ENCODE measurements at places on chromosomes 1 and 21.
A peak's percentile ranks its signal among the peaks of the same experiment; 100 is the strongest.

- DNase-seq, result no peak
Measured at GRCh38 chr1:196660272-196660671, 8.4 kb downstream of the CFH start.

- peak; percentile 80 for DNase-seq
Measured at GRCh38 chr1:16612332-16613172, 812 bp downstream of the NBPF1 start.

DNA sequence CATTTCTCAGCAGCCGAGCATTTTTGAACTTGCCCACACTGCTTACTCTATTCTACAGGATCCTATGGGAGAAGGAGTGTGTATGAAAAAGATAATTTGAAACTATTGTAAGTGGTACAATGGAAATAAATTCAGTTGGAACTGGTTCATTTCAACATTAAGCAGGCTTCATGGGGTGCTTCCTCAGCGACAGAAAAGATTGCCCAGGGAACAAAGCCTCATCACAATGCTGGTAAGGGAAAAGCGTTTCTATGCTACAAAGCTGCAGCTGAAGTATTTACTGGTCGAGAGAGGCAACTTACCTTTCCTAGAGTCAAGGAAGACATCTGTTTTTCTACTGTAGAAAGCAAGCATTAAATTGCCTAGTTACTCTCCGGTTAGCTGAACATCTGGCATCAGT, 568.2 kb upstream of the ZP4 start:
- no peak for DNase-seq

- DNase-seq, result peak; percentile 14
Measured at GRCh38 chr1:179087665-179088064, 5.8 kb downstream of the TOR3A start.

DNA sequence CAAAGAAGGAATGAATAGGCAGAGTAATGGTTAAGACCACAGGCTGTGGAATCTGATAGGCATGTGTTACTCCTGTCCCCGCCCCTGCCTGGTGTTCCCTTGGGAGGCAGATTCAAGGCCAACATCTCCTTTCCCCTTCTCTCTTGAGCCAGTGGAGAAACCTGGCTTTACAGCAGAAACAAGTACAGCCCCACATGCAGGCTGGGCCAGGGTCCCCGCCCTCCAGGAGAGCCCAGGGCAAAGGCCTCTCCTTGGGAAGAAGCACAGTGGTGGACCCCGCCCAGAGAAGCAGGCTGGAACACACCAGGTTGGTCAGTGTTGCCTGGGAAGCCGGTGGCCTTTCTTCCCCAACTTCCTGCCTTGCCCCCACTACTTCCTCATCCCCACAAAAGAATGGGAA, 6.8 kb downstream of the C1orf167 start:
- DNase-seq, result peak; percentile 16

GRCh38 chr1:237045278-237046016, 3.5 kb downstream of the RYR2 start:
- DNase-seq, result no peak

- DNase-seq, result peak; percentile 86
Measured at GRCh38 chr1:172671591-172671990, 12.7 kb downstream of the FASLG start.

GRCh38 chr1:245419461-245419978, 264.7 kb downstream of the KIF26B start:
- DNase-seq, result no peak

DNA sequence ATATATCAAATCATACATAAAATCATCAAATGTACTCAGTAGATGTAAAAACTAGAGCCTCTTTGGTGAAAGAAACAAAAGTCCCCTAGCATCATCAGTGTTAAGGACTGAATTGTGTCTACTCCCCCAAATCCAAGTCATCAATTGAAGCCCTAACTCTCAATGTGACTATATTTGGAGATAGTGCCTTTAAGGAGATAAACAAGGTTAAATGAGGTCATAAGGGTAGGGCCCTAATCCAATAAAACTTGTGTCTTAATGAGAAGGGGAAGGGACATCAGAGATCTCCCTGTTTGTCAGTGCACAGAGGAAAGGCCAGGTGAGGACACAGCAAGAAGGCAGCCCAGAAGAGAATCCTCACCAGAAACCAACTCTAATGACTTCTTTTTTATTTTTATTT, 33.5 kb downstream of the USP24 start:
- no peak for DNase-seq

GRCh38 chr1:209825591-209826434, 2.0 kb upstream of the UTP25 start:
- no peak for DNase-seq

DNA sequence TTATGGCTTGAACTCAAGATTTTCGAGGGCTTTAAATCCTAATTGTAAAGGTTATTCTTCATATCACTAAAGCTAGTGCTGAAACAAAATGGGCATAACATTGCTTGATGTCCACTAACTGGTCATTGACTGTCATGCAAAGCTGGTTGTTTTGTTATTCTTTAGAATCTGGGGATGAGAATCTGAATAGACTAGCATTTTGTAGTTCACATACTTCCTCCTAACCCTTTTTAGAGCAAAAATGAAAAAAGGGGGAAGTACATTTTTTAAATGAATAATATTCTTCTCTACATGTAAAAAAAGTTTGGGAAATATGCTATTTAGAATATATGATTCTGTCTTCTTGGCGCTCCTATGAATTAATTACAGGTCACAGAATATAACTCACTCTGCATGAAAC, 72.2 kb upstream of the HMCN1 start:
- DNase-seq, result no peak

GRCh38 chr1:38085666-38086330, 39.2 kb upstream of the POU3F1 start:
- no peak for DNase-seq

DNA sequence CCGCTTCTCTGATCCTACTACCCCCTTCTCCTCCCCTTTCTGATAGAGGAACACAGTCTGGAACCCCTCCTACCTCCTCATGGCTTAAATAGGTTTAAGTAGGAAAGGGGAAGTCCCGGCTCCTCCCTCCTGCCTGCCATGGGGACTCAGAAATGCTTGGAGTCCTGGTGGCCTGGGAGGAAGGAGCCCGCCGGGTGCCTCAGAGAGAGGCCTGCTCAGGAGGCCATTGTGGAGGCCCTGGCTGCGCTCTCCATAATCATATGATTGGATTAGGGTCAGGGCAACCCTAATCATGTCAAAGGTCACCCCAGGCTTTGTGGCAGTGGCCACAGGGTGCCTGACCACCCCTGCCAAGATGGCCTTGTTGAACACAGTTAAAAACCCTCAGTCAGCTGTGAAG, 29.0 kb downstream of the WNT3A start:
- no peak for DNase-seq

DNA sequence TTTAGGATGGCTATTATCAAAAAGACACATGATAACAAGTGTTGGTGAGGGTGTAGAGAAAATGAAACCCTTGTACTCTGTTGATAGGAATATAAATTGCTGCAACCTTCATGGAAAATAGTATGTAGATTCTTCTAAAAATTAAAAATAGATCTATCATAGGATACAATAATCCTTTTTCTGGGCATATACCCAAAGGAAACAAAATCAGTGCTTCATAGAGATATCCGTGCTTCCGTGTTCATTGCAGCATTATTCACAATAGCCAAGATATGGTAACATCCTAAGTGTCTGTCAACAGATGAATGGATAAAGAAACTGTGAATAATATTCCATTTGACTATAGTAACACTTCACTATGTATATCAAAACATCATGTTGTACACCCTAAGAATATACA, 106.7 kb downstream of the MIS18A start:
- peak; percentile 12 for DNase-seq

DNA sequence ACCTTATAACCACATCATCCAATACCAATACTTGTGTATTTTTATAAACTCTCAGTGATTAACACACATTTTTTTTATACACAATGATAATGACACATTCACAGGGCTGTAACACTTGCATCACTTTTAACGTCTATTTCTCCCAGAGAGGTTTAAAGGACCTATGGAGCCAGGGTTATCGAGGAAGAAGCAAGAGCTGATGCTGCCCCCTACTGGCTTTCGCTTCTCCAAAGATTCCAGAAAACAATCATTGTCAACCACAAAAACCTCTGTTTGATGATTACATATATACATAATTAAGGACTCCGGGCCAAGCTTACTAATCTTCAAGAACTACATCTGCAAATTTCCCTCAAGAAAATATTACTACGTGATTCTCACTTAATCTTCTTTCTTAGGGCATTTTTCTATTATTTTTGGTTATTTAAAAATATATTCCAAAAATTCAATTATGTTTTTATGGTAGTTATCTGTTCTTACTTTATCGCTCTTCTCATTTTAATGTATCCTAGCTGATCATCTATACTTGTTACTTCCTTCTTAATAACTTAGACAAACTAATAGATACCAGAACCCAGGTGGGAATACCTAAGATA, 214.5 kb downstream of the VAV3 start:
- peak; percentile 79 for DNase-seq

DNA sequence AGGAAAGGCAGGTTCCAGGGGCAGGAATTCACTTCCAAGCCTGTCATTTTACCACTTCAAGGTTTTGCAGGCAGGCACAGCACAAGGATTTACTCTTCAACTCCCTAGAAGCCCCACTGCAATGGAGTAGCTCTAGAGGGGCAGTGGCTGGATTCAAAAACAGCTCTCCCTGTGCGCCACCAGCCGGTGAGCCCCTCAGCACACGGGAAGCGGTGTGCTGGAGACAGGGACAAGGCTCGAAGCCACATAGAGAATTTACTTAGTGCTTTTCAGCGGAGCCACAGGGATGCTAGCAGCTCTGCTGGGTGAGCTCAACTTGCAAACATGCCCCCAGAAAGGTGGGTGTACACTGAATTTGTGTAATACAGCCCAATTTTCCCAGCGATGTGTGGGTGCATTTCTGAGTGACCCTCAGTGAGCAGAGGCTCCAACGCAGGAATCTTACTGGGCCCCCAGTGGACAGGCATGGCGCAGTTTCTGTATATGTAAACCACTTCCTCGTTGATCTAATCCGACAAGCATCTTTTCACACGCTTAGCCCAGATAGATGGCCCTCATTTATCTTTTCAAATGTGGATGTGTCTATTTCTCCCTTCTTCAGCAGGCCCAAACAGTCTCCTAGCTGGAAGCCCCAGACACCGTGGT, 10.9 kb downstream of the VWA5B1 start:
- no peak for DNase-seq

- DNase-seq, result no peak
Measured at GRCh38 chr21:17393413-17393812, 119.4 kb upstream of the CXADR start.

- no peak for DNase-seq
Measured at GRCh38 chr1:228190182-228190581, 17.7 kb upstream of the OBSCN start.

DNA sequence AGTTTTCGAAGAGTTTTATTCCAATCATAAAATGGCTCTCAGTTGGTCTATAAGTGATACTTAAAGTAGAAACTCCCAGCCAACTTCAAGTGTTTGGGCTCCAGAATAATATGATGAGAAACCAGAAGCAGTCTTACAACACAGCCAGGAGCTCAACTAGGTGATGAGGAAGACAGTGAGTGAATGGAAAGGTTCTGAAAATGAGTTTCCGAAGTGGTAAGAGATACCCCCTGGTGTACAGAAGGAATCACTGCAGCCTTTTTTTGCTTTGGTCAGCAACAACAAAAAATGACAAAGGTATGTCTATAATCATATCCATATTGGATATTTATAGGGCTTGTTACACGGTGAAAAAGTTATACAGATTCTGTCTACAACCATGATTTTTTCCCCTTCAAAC, 16.5 kb downstream of the KRTAP19-1 start:
- DNase-seq, result no peak

DNA sequence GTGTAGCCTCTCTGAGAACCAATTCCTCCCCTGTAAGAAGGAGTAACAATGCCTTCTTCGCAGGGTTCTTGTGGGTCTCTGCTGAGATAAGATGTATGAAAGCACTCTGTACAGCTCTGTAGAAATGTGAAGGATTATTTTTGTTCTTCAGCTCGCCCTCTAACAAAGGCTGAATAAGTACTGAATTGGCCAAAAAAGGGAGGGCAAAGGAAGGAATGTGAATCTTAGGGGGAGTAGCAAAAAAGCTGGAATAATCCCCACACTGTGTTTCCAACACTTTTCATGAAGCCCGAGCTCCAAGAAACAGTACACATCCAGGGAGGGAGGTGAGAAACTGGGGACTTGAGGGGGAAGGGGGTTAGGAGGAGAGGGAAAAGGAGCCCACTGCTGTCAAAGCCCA, 14.0 kb upstream of the SLC41A1 start:
- DNase-seq, result no peak

- no peak for DNase-seq
Measured at GRCh38 chr1:228403231-228403631, 3.4 kb downstream of the TRIM11 start.

DNA sequence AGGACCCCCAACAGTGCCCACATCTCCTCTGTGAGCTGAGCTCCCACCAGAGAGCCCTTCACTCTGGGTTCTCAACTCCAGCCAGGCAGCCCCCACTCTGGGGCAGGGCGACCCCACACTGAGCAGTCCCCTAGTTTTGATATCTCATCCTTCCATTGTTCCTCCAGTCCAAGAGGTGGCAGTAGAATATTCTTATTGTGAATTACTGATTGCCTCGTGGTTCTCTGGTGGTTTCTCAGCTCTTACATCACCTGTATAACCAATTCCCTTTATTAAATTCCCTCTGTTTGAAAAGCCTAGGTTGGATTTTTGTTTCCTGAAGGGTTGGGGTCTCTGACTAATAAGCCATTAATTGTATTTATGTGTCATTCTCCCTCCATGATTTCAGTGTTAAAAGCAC, 407.5 kb downstream of the SETD4 start:
- no peak for DNase-seq

- peak; percentile 71 for DNase-seq
Measured at GRCh38 chr1:197180252-197180878, 33.9 kb upstream of the ASPM start.

- DNase-seq, result no peak
Measured at GRCh38 chr1:114128293-114128692, 25.4 kb downstream of the SYT6 start.

DNA sequence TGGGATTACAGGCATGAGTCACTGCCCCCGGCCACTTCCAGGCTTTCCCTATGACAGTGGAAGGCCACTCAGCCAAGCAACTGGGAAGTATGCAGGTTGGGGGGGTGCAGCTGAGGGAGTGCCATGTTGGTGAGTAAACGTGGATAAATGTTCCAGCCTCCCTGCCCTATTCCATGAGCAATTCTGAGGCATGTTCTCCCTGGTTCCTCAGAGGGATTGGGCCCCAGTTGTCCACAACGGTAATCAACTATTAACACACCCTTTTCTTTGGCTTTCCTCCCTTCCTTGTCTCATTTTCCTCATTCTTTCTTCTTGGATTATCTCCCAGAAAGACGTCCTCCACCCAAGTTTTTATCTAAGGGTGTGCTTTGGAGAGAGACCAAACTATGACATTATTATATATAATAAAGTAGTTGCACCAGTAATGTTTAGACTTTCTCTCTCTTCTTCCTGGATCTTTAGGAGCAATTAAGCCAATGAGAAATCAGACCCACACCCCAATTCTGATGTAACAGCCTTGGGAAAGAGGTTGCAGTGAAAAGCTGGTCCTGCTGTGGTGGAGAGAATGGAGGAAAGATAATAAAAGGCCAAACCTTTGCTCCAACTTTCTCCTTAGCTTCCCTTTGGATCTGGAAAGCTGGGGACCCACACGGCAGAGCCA, 6.8 kb upstream of the SLAMF9 start:
- peak; percentile 95 for DNase-seq

- DNase-seq, result no peak
Measured at GRCh38 chr1:168665975-168666374, 63.0 kb downstream of the DPT start.

- no peak for DNase-seq
Measured at GRCh38 chr1:207695891-207696290, 51.0 kb downstream of the CR1L start.

GRCh38 chr21:46413365-46413696, 45.4 kb upstream of the DIP2A start:
- no peak for DNase-seq
